ENCODE measurements at places on chromosomes 3 and 15. TPM values are rescaled to one million over a fixed set of nuclear protein-coding genes. Genes with fewer than 3 reads are reported as not detected.

The TATDN2 gene
- 15.9 TPM for total RNA-seq

- no peak for DNase-seq
Observed at GRCh38 chr3:160477750-160478149, 28.2 kb upstream of the TRIM59 start.

The DPPA2 gene
- total RNA-seq, result not detected

The PIGZ gene
- 6.0 TPM for total RNA-seq

GRCh38 chr3:88003115-88003755 lies 55.6 kb downstream of the CGGBP1 start:
- DNase-seq, result no peak

GRCh38 chr3:192675958-192676649 lies 51.2 kb downstream of the FGF12 start:
- DNase-seq, result no peak

The COLQ gene
- total RNA-seq, result 19.7 TPM

The SCN11A gene
- 0.06 TPM for total RNA-seq
